AG04450 (cell line): ENCODE measurements at places on chromosomes 12 and 14. TPM values are rescaled to one million over a fixed set of nuclear protein-coding genes. Genes with fewer than 3 reads are reported as not detected.

GRCh38 chr14:38121320-38122020 lies 86.2 kb upstream of the SSTR1 start:
- DNase-seq: no peak

- no peak for DNase-seq
These were observed 113.3 kb downstream of the PRMT8 start for GRCh38 chr12:3604286-3604685.

B3GNT4 gene
- 0.12 and 0.32 TPM in 2 replicates for polyA plus RNA-seq

GRCh38 chr12:128844031-128844635 lies 9.1 kb upstream of the GLT1D1 start:
- no peak for DNase-seq

KRT82 gene
- polyA plus RNA-seq: not detected in 2 replicates

RHOJ gene
- 62.7 and 71.4 TPM in 2 replicates for polyA plus RNA-seq

NANOG gene
- 0.01 TPM in 1 of 2 replicates, not detected in the other for polyA plus RNA-seq

C12orf56 gene
- polyA plus RNA-seq: 0.22 and 0.29 TPM in 2 replicates

DNA sequence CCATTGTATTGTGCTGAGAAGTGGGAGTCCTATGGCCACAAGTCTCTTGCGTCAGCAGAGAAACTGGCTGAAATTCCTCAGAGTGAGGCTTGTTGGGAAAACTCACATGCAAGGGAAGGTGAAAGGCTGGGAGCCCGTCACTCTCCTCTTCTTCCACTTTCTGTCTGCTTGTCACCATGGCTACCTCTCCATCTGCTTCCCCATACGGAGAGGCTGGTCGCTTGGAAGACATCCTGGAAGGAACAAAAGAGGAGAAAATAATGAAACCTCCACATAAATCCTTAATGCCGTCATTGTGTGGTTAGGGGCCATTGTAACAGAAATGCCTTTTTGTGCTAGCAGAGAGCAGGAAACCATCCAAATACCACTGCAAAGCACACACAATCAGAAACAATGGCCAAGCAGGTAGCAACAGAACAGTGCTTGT lies 53.7 kb downstream of the SOX5 start:
- no peak for DNase-seq

GRCh38 chr12:1934831-1935230 lies 16.4 kb upstream of the CACNA2D4 start:
- no peak for DNase-seq

RASAL1 gene
- polyA plus RNA-seq: not detected in 2 replicates

- DNase-seq: no peak
These were observed 121.6 kb downstream of the TMEM121 start for GRCh38 chr14:105647784-105648608.

PRB2 gene
- not detected in 2 replicates for polyA plus RNA-seq

LRRC23 gene
- 10.4 and 10.6 TPM in 2 replicates for polyA plus RNA-seq

- peak; percentile 48 for DNase-seq
These were observed 84.0 kb downstream of the LRP6 start for GRCh38 chr12:12182703-12183365.

GRCh38 chr14:58899317-58899713 lies 261.6 kb downstream of the DACT1 start:
- peak; percentile 50 for DNase-seq

DNA sequence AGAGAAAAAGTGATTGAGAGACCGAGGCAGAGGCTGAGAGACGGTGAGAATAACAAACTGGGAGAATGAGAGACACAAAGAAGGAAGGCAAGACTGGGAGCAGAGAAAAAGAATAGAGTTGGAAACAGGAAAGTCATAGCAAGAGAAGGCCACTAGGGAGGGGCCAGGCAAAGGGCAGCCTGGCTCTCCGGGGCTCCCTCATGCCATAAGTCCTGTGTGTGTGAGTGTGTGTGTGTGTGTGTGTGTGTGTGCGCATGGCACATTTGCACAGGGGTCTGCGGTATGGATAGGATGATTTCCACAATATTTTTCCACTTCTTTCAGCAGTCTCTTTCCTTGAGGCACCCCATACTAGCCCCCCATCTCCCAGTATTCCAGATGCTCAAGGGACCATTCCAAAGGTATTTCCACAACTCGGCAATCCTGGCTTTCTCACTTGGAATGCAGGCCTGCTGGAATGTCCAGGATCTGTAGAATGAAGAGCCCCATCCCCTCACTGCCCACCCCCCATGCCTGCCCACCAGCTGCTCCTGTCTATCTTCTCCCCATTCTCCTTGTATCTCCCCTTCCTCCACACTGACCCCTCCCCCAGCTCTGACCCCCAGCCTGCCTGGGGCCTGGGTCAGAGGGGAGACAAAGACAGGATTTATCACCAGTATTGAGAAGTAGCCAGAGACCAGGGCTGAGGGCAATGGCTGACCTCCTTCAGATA lies 9.0 kb downstream of the GPR84 start:
- no peak for DNase-seq

TMEM229B gene
- 0.05 and 0.07 TPM in 2 replicates for polyA plus RNA-seq

CLEC4D gene
- not detected in 2 replicates for polyA plus RNA-seq

DNA sequence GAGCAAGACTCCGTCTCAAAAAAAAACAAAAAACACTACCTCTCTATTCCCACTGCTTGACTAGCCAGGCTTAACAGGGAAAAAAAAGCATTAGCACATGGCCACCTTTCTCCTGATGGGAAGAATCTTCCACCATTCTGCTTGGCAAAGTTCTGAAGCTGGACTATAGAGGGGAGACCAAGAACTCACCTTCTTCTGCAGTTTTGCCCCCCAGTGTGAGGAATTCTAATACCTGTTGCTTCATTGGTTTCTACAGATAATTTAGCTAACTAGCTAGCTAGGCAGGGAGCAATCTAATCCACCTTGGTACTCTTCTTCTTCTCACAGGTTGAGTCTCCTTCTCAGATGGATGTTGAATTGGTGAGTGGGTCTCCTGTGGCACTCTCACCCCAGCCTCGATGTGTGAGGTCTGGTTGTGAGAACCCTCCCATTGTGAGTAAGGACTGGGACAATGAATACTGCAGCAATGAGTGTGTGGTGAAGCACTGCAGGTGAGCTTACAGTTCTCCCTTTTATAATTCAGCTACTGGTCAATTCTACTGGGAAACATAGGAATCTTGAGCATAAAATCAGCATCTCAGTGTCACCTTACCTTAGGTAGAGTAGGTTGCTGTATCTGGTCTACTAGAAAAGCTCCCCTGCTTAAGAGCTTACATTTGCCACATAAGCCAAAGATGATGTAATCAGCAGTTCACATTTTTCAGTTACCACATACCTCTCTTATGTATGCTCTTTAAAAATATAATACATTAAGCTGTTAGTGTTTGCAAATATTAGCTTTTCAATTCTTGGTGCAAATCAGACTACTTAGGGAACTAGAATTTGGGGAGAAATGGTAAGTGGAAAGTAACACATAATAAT lies 16.0 kb downstream of the METTL3 start:
- DNase-seq: no peak
